Eye (tissue), 1 donor: ENCODE measurements at places on chromosomes 11 and 22.

GRCh38 chr22:50531546-50531961 lies 1.7 kb upstream of the TYMP start:
- peak; percentile 56 for DNase-seq

GRCh38 chr11:81000735-81001134 lies 1559.9 kb upstream of the TENM4 start:
- no peak for DNase-seq

GRCh38 chr11:75400146-75400865 lies 988 bp downstream of the RPS3 start:
- peak; percentile 69 for DNase-seq

DNA sequence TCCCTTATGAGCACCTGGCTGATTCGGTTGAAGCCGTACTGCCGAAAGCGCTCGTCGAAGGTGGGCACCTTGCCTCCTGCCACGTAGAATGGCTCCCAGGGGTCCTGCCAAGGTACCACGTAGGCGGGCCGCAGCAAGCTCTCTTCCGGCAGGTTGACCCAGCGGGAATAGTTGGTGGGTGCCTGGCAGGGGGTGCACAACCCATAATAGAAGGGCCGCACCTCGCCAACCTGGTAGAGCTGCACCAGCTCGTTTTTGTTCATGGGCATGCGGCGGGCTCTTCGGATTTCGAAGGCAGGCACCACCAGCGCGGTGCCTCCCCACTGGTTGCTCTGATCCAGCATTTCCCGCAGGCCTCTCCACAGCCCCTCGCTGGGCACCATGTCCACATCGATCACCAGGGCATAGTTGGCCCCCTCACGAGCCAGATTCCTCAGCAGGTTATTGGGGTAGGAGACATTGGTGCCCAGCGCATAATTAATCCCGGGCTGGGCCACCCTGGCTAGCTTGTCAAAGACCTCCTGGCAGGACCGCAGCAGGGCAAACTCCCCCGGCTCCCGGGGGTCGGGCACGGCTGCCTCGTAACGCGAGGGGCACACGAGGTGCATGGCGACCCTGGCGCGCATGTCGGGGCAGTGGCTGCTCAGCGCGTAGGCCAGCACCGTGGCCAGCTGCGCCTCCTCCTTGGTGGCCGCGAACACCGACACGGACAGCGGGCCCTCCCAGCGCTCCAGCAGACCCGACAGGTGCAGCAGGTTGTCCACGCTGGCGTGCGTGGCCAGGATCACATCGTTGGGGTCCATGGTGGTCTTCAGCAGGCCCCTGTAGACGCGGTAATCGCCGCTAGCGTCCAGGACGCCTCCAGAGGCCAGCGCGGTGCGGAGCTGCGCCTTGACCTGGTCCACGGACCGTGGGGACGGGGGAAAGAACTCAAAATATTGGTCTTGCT lies 679 bp downstream of the B4GAT1 start:
- DNase-seq = no peak

DNA sequence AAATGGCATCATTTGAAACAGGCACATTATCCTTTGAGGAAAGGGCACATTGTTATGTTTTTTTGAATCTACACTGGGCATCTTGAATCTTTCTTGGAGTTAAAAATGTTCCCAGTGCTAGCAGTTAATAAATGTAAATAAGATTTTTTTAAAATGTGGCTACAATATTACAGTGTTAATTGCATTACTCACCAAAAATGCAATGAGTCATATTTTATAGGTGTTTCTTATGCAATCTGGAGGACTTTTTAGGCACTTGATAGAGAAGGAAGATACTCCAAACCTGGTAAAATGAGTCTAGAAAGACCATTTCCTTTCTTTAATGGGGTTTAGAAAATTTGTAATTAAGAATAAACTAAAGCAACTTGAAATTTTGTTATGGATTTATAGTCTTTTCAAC lies 238.0 kb downstream of the METTL15 start:
- DNase-seq = no peak

- DNase-seq = peak; percentile 59
These were observed 415.3 kb upstream of the CADM1 start for GRCh38 chr11:115919341-115920091.

DNA sequence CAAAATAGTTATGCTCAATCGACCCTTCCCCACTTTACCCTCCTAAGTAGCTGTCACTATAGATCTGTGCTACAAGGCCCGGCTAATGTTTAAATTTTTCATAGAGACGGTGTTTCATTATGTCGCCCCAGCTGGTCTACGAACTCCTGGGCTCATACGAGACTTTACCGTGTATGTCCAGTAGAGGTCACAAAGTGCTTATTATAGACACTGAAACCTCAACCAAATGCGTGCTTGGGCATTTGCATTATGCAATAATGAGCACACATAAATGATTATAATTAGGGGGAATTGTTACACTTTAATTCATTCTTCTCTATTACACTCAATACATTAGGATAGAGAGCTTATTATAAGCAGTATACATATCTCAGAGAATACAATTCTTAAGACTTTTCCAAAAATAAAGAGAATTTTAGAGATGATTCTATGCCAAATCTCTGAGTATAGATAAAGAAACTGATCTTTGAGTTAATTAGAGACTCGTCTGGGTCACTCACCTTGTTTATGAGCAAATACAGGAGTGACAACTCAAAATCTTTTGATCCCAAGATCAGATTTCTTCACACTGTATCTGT lies 12.5 kb upstream of the MRPL16 start:
- DNase-seq = peak; percentile 81

DNA sequence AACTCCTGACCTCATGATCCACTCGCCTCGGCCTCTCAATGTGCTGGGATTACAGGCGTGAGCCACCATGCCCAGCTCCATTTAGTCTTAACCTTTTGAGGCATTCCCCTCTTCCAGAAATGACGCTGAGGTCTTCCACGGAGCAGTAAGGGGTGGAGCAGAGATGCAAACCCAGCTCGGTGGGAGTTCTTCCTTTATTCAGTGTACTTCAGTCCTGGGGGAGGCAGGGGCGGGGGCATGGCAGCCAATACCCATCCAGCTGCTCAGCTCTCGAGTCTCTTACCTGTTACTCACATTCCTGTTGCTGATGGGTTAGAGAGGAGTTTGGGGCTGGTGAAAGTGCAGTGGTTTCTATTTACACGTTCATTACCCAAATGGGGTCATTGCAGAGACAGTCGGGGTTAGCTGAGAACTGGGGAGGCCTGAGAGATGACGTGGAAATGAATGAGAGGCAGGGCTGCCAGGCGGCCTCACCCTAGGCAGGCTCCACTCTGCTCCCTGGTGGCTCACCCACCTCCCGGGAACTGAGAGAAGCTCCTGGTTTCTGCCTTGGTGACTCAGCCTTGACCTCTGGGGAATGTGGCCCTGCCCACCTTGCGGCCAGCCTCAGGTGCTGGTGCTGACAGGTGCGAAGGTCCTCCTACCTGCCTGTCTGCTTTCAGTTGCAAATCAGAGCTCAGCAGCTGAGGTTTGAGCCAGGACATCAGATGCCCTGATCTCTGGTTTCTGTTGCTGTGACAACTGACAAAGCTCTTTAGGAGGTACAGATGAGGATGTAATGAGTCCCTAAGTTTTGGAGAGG lies 13.4 kb upstream of the ST14 start:
- no peak for DNase-seq

- DNase-seq = no peak
These were observed 10.7 kb downstream of the OLFML1 start for GRCh38 chr11:7495882-7496551.

DNA sequence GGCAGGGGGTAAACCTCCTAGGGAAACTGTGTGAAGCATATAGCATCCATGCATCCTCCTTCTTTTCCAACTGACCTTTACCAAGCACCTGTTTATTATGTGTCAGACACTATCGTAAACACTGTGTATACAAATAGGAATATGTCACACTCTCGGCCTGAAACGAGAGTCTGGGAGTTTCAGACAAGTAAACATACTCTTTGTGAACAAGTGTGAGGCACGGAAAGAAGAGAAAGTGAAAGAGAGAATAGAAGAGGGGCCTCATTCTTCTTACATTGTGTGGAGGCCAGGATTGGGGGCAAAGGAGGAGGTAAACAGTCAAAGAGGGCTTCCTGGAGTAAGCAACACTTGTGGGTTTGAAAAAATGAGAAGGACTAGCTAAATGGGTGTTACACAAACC lies 16.4 kb downstream of the CSNK2A3 start:
- DNase-seq = no peak

DNA sequence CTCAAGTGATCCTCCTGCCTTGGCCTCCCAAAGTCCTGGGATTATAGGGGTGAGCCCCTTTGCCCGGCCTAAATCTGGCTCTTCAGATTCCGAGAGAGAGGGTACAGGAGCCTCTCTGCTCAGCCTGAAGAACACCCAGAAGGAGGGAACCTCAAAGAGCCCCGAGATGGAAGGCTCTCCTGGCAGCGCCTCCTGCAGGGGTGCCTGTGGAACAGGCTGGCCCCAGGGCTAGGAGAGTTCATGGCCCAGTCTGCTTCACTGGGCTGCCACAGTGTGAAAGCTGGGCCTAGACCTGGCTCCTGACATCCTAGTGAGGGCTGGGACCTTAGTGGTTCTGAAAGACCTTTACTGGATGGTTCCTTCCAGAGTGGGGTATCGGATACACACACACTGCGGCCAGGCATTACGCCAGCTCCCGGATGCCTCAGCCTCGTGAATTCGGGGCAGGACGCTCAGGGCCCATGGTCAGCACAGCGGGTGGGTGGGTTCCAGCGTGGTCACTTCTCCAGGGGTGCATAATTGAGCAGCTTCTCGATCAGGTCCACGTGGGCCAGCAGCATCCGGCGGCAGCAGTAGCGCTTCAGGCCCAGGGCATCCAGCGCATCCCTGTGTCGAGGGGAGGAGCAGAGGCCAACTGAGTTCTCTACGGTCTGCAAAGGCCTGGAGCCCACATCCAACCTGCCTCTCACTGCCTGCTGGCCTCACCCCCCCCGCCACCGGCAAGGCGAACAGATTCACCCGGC lies 2.3 kb downstream of the POLR2L start:
- DNase-seq = no peak

- DNase-seq = peak; percentile 78
These were observed 1.2 kb downstream of the FBLN1 start for GRCh38 chr22:45503816-45504372.

DNA sequence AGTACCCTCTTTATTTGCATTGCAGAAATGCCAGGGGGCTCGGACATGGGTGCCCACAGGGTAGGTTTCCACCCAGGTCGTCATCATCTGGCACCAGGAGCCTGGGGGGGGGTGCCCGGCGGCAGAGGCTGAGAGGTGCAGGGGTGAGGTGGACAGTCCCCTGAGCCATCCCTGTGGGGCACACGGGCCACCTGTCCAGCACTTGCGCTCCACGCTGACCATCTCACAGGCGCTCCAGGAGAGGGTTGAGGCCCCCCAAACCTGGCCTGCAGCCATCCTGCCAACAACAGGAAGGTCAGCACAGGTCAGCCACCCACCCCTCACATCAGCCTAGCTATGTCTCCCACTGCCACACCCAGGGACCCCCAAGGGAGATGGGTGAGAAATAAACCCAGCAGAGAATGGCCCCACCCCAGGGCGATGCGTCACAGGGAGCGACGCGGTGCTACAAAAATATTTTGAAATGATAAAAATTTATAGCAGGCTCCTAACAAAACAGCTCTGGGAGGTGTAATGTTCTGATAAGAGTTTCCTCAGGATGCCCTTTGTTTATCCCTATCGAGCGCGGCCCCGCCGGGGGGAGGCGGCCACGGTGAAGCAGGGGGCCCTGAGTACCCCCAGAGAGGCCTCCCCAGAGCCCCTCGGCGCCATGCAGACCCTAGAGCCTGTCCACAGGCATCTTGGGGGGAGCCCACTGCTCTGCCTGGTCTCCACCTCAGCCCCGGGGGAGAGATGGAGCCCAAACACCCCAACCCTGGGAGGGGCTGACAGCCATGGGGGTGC lies 21.0 kb upstream of the GNB1L start:
- no peak for DNase-seq

- peak; percentile 46 for DNase-seq
These were observed 15.8 kb downstream of the CCND1 start for GRCh38 chr11:69656536-69657455.

DNA sequence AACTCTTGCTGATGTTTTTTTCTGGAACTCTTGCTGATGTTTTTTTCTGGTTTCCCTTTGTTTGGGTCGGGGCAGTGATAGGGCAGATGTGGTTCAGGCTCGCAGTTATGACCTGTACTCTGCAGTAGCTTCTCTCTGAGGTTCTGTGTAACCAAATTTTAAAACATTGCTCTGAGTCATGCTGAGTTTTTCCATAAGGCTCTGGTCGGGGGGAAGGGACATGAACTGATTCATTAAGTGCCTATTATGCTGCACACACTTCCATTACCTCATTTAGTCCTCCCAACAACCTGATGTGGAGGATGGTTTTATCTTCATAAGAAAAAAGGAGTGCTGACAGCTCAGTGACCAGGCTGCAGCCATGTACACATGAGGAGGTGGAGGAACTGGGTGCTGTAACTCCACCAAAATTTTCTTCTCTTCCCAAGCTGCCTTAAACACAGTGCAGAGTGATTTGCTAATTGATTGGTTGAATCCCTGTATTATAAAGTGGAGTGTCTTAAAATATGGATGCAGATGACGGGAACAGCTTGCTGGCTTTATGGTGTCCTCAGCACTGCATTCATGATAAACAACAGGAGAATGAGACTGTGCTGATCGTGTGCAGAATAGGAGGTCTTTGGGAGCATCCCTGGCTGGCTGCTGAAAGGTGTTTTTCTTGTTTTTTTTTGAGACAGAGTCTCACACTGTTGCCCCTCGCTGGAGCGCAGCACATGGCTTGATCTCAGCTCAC lies 19.1 kb downstream of the TNRC6B start:
- no peak for DNase-seq

DNA sequence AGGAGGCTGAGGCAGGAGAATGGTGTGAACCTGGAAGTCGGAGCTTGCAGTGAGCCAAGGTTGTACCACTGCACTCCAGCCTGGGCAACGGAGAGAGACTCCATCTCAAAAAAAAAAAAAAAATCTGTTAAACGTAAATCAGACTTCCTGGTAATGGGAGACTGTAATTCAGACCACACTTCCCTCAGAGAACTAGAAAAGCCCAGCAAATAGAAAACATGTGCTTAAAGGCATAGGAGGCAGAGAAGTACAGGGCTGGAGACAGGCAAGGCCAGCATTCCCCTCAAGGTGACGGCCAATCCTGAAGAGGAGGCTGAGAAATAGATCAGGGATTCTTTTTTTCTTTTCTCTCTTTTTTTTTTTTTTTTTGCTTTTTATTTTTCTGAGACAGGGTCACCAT lies 8.2 kb downstream of the GGT5 start:
- peak; percentile 18 for DNase-seq

DNA sequence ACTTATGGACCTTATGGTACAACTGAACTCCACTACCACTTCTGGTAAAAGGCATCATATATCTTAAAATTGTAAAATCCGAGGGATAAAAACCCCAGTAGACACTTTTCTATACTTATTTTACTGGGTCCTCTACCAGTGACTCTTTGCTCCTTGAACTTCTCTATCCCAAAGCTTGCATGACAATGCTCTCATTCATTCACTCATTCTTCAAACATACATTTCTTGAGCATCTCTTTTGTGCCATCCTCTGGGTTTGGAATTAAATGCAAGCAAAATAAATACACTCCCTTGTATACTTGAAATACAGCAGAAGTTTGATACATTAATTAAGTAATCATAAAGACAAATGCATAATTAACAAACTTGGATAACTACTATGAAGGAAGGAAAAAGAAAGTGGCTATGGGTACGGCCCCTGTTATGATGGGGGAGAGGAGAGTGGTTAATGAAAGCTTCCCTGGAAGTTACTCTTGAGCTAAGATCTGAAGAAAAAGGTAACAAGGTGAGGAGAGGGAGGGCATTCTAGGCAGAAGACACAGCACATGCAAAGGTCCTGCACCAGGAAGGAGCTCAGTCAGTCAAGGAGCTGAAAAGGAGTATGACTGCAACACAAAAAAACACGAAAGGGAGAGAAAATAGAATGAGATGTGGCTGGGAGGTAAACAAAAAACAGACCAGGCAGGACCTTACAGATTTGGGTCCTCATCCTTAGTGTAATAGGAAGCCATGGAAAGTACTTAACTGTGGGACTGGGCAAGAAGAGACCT lies 8.0 kb downstream of the MPZL3 start:
- no peak for DNase-seq
